ENCODE measurements at places on chromosomes 5 and 9.

GRCh38 chr5:56088967-56089829 is 94.4 kb upstream of the IL6ST start:
- peak; percentile 84 for DNase-seq

GRCh38 chr5:174159327-174160114 is 114.0 kb downstream of the NSG2 start:
- peak; percentile 62 for DNase-seq

- DNase-seq = peak; percentile 78
Measured at GRCh38 chr9:130234340-130235260, 31.0 kb upstream of the HMCN2 start.

DNA sequence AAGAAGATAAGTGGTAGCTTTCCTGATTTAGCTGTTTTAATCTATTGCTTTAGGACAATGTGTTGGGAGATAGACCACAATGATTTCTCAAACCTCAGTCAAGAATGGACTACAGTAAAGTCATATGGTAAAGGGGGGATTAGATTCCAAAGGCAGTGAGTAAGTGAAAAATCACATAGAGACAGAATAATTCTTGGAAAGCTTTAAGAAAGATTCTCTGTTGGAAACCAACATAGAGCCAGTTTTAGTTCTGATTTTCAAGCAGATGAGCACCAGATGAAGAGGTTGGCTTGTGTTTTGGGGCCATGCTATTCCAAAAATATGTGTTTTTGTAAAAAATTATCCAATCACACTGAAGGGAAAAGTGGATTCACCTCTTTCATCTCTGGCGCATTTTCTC is 256.8 kb upstream of the RPS23 start:
- DNase-seq = no peak

DNA sequence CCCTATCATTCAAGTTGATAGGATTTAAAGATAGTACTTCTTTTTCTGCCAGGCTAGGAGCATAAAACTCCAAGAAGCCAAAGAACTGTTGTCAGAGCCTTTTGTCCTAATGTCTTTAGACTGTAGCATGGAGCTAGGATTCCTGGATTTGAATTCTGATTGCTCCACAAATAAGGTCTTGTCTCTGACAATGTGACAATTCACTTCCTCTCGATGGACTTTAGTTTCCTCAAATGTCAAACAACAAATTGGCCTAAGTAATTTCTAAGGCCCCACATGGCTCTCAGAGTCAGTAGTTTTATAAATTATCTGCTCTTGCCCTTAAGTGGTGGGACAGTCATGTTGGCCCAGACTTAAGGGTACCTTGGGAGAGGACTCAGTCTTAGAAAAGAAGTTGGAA is 36.7 kb downstream of the RFK start:
- DNase-seq = no peak

DNA sequence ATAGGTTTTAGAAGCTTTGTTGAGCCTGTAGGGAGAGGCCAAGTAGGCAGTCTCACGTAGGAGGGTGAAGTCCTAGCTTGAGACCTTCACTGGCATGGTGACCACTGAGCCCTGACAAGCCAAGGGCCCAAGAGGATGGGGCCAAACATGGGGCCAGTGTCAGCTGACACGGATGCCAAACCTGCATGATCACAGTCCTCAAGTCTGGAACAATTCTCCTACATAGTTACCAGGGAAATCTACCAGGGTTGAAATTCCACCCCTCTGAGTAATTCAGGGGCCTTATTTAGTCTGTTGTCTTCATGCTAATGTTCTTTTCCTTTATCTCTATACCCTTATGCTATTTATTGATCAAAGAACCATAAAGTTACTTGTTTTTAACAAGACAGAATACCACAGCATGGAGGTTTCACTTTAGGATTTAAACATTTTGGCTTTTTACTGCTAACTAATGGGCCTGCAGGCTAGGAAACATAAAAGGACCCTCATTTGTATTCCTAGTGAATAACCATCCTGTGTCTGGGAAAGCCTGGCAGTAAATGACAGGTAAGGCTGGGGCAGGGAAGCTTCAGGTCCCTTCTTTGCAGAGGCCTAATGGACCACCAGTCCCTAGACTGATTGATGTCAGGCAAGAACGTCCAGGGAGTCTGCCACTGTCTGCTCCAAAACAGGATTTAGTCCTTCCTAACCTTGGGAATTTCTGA is 140.8 kb downstream of the FGF1 start:
- DNase-seq = peak; percentile 43

GRCh38 chr9:90773617-90774016 is 28.0 kb upstream of the SYK start:
- DNase-seq = peak; percentile 3

GRCh38 chr5:136034492-136034891 is 5.7 kb downstream of the TGFBI start:
- DNase-seq = no peak

Measured in ELR (cell line).